ENCODE measurements at places on chromosomes 7 and 10. TPM values are rescaled to one million over a fixed set of nuclear protein-coding genes. Genes with fewer than 3 reads are reported as not detected.

The EXOC4 gene
- 24.3 TPM for total RNA-seq

The PTPRN2 gene
- total RNA-seq, result 0.69 TPM

The SPDYE5 gene
- total RNA-seq, result not detected

The WNT16 gene
- 2.0 TPM for total RNA-seq

The COBL gene
- 4.1 TPM for total RNA-seq

All from A549 treated with AZD2906 at 1 μM for 4 hours (cell line).